CD14-positive monocyte (primary cell): ENCODE measurements at places on chromosomes 13 and 19.
A peak's percentile ranks its signal among the peaks of the same experiment; 100 is the strongest.

DNA sequence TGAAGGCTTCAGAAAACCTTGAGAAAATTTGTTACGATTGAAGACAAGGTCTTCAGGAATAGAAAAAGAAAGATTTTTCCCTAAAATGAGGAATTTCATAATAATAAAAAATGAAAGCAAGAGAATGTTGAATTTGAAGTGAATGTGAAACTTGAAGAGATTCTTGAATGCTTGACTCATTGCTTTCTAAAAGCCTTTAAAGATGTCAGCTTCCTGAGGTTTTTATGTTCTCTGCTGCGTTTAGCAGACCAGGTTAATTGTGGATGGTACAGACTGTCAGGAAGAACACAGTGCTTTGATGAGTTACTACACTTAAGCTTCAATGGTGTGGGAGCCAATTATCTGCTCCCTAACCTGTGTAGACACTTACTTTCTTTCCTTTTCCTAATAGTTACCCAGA is 96.3 kb upstream of the FNDC3A start:
- DNase-seq: no peak

- no peak for DNase-seq
These were observed 64.1 kb downstream of the TNFSF11 start for GRCh38 chr13:42638101-42638500.

- no peak for DNase-seq
These were observed 18.8 kb downstream of the UBE2L5 start for GRCh38 chr13:30440910-30441703.

- no peak for DNase-seq
These were observed 478.4 kb downstream of the FOXO1 start for GRCh38 chr13:40187841-40188591.

DNA sequence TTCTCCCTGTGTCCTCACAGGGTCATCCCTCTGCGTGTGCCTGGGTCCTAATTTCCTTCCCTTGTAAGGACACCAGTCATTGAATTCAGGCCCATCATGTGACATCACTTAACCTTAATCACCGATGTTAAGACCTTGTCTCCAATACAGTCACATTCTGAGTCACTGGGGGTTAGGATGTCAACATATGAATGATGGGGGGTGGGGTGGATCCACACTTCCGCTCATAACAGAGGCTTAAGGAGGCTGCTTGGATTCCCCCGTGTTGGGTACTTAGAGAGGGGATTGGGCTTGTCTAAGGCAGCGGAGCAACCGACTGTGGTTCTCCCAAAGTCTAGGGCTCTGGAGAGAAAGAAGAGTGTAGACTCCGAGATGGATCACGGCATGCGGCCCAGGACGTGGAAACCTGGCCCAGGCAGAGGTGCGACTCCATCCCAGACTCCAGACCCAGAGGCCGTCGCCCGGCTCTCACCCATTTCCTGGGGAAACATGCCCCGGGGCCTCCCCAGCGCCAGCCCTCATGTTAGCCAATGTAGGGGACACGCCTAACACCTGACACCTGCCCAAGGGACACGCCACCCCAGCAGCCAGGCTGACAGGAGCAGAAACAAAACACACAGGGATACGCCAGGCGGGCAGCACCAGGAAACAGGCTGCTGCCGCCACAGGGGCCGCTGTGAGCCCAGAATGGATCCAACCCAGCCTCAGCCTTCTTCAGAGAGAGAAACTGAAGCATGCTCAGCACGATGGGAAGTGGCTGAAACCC is 17.1 kb upstream of the IGLON5 start:
- no peak for DNase-seq

DNA sequence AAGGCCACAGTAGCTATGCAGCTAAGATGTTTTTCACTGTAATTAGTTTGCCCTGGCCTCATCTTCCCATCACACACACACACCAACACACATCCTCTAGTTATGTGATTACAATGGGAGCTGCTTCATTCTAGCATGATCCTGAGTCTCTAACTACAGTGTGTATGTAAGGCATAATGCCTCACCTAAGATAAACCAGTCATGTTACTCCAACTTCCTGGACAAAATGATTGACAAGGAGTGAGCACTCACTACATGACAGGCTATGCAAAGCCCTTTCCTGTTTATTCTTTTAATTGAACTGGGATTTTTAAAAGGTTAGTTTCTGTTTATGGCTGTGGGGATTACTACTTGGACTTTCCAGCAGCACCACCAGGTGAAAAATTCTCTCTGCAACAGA is 400.8 kb upstream of the ATXN8OS start:
- DNase-seq: no peak

DNA sequence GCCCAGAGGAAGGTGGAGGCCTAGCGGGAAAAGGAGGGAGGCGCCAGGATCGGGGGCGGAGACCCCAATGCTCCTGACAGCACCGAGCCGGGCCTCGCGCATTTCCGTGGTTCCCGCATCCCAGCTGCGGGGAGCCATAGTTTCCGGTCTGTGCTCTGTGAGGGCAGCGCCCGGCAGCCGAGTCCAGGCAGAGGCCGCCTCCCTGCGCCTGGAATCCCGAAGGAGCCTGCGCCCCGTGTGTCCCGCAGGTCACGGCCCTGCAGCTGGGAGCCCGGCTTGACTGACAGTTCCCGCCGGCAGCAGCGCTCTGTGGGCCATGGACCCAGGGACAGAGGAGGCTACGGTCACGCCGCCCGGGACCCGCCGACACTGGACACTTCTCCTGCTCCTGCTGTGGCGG is 74.6 kb upstream of the C13orf46 start:
- DNase-seq: no peak

- DNase-seq: no peak
These were observed 117.9 kb downstream of the STOML3 start for GRCh38 chr13:38872693-38873092.

- no peak for DNase-seq
These were observed 5.0 kb upstream of the TEX29 start for GRCh38 chr13:111315347-111315995.

DNA sequence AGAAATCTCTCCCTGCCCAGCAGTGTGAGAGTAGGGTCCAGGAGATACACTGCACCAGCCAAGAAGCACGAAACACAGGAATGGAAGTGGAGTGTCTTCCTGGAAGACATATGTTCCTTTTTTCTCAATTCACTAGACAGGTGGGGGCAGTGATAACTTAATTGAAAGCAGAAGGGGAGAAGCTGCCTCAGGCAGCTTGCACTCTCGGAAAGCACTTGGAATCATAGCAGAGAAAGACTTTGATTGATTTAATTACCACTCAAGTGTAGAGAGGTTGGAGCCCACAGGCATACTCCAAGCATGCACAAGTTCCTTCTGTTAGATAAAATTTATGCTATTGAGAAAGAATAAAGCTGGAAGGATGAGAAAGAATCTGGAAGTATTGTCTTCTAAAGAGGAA is 249.4 kb downstream of the SLITRK6 start:
- no peak for DNase-seq

DNA sequence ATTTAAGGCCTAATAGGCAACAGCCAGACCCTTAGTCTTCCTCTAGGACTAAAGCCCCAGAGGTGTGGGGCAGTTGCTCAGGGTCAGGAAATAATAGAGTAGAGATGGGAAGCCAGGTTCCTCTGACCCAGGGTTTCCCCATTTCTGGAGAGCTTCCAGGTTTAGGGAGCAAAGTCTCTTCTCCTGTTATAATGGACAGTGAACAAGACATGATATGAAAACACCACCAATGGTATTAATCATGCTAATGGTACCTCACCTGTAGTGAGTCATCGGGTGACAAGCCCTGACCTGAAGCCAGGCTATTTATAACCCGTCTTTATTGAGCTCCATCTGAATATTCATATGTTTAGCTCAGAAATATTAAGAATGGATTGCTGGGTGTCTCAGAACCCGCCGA is 24.6 kb downstream of the BICRA start:
- no peak for DNase-seq

GRCh38 chr19:43820098-43820883 is 6.8 kb upstream of the ZNF283 start:
- peak; percentile 51 for DNase-seq

GRCh38 chr13:19567820-19568534 is 6.6 kb upstream of the TPTE2 start:
- no peak for DNase-seq

DNA sequence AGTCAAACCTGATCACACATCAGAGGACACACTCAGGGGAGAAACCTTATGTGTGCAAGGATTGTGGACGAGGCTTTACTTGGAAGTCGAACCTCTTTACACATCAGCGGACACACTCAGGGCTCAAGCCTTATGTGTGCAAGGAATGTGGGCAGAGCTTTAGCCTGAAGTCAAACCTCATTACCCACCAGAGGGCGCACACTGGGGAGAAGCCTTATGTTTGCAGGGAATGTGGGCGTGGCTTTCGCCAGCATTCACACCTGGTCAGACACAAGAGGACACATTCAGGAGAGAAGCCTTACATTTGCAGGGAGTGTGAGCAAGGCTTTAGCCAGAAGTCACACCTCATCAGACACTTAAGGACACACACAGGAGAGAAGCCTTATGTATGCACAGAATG is 8.2 kb upstream of the ZNF527 start:
- DNase-seq: no peak

- no peak for DNase-seq
These were observed 446 bp upstream of the ZNF83 start for GRCh38 chr19:52638601-52639000.

DNA sequence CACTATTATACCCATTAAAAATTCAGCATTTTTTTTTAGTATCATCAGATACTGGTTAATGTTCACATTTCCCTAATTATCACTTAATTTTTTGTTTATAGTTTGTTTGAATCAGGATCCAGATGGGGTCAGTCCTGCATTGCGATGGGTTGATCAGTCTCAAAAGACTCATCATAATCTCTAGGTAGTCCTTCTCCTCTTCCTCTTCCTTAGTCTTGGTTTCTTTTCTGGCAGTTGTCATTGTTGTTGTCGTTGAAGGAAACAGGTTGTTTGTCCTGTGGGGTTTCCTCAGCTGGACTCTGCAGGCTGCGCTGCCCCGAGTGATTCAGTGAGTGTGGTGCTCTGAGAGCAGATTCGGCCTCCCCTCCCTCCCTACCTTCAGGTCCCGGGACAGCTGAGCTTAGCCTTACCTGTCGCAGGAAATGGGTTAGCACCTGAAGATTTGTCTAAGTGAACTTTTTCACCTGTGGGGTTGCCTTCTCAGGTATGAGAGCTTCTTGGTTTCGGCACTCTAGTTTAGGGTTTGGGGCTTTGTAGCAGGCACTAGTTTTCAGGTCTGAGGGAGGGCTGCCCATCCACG is 34.1 kb downstream of the NFIX start:
- DNase-seq: no peak

GRCh38 chr13:47211106-47211505 is 314.3 kb upstream of the HTR2A start:
- DNase-seq: no peak

DNA sequence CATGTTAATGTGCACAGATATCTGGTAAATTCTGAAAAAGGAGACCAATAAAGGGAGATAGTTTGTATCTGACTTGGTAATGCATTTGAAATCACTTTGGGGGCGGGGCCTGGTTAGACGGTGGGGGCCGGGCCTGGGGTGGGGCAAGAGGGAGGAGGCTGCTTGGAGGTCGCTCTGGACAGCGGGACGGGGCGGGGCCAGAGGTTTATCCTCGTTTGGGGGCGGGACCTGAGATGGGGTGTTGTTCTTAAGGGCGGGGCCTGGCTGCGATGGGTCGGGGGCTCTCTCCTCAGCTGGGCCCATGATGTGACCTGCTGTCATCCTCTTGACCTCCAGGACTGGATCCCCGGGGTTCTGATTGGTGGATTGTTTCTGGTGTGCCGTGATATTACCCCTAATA is 4.9 kb upstream of the ZNF808 start:
- DNase-seq: no peak

DNA sequence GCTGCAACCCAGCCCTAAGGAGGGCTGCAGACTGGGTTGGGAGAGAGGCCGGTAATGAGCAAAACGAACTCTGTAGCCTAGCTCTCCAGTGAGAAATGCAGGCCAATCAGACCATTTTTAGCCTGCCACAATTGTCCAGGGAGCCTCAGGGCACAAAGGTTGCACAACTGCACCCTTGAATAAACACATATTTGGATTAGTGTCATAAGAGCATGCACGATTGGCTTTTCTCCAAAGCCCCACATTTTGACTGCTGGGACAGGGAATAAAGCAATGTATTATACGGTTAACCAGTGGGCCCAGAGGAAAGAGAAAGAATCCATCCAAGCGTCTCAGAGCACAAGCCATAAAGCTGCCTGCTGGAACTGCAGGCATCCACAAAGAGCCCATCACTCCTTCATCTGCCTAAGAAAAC is 729.4 kb upstream of the SGCG start:
- no peak for DNase-seq

DNA sequence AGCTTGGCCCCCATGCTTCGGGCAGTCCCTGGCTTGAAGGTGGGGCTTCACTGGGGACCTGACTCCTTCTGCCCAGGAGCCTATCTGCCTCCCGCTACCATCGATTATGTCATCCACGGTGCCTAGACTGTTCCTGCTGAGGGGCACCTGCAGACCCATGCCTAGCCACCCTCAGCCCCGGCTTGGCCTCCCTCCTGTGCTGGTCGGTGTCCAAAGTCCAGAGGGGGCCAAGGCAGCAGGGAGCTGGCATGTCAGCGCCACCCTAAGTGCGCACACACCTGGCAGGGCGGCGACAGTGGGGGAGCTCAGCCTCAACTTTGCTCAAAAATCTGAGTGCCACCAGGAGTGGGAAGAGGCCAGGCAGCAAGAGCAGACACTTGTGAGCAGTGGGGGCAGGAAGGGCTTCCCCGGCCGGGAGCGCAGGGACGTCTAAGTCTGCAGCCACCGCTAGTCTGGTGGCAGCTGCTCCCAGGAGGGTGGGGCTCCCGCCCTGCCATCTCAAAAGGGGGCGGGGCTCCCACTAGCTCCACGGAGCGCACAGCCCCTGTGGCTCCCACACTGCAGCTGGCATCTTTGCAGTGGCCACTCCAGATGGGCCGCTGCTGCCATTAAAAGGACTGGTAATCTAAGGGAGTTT is 13.5 kb upstream of the URAD start:
- no peak for DNase-seq

DNA sequence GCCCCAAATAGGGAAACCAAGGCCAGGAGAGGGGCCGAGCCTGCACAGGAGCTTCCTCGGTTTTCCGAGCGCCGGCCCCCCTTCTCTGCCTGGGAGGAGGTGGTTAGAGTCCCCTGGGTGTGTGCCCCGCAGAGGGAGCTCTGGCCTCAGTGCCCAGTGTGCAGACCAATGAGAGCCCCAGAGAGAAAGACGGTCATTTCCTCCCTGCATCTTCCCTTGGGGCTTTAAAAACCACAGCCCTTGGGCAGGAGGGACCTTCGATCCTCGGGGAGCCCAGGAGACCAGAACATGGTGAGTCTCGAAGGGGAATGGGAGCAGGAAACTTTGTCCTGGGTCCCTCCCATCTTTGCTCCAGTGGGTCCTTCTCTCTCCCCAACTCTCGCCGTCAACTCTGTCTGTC is at the start of gene C5AR1:
Gene C5AR1 (plus strand): TSS at position 254 of the 400 bp plus-strand sequence. CDS start 35 bp downstream, at position 289.
- DNase-seq: peak; percentile 81

GRCh38 chr19:3855320-3855719 is 13.5 kb downstream of the ZFR2 start:
- no peak for DNase-seq
